Fibroblast of villous mesenchyme (primary cell): ENCODE measurements at places on chromosomes 16 and 17. TPM values are rescaled to one million over a fixed set of nuclear protein-coding genes. Genes with fewer than 3 reads are reported as not detected.

TEX14 gene
- under 0.01 and 0.43 TPM in 2 replicates for total RNA-seq

SLFN13 gene
- 1.6 and 2.6 TPM in 2 replicates for total RNA-seq

CDRT15 gene
- not detected in 2 replicates for total RNA-seq

HBA2 gene
- not detected in 2 replicates for total RNA-seq

GPR179 gene
- under 0.01 TPM in 1 of 2 replicates, not detected in the other for total RNA-seq

EVI2A gene
- total RNA-seq: 0.32 and 0.43 TPM in 2 replicates

CACNG5 gene
- not detected in 2 replicates for total RNA-seq

GABARAP gene
- total RNA-seq: 225 and 265 TPM in 2 replicates

CCL17 gene
- total RNA-seq: not detected in 2 replicates

MYH8 gene
- not detected in 2 replicates for total RNA-seq

CCL14 gene
- not detected in 2 replicates for total RNA-seq

SGCA gene
- total RNA-seq: 0.32 TPM in 1 of 2 replicates, not detected in the other

NPIPA5 gene
- total RNA-seq: 0.64 and 0.86 TPM in 2 replicates

SOX8 gene
- under 0.01 TPM in 1 of 2 replicates, not detected in the other for total RNA-seq

CEP295NL gene
- 3.9 and 5.6 TPM in 2 replicates for total RNA-seq

KAT7 gene
- total RNA-seq: 38.0 and 43.2 TPM in 2 replicates

TM4SF5 gene
- not detected in 2 replicates for total RNA-seq

PLA2G10 gene
- total RNA-seq: not detected in 2 replicates

CIITA gene
- total RNA-seq: under 0.01 TPM in 1 of 2 replicates, not detected in the other

CDRT4 gene
- 5.2 and 6.5 TPM in 2 replicates for total RNA-seq

SPATA32 gene
- under 0.01 TPM in 1 of 2 replicates, not detected in the other for total RNA-seq

KRTAP4-5 gene
- not detected in 2 replicates for total RNA-seq

KRTAP4-1 gene
- total RNA-seq: not detected in 2 replicates

SLX4 gene
- 7.1 and 7.3 TPM in 2 replicates for total RNA-seq

TNFRSF12A gene
- total RNA-seq: 196 and 201 TPM in 2 replicates

MAPT gene
- total RNA-seq: under 0.01 TPM in 1 of 2 replicates, not detected in the other

AANAT gene
- total RNA-seq: not detected in 2 replicates

CCL7 gene
- total RNA-seq: 0.43 TPM in 1 of 2 replicates, not detected in the other

TOX3 gene
- total RNA-seq: not detected in 2 replicates

OR3A2 gene
- 0.43 and 0.64 TPM in 2 replicates for total RNA-seq

TPSG1 gene
- not detected in 2 replicates for total RNA-seq

WDR59 gene
- total RNA-seq: 13.9 and 19.9 TPM in 2 replicates

ADAMTS18 gene
- total RNA-seq: not detected in 2 replicates
